ENCODE measurements at places on chromosomes 11 and 22. TPM values are rescaled to one million over a fixed set of nuclear protein-coding genes. Genes with fewer than 3 reads are reported as not detected.

GRCh38 chr11:73314117-73314961 lies 6.3 kb downstream of the ARHGEF17 start:
- no peak for DNase-seq

DNA sequence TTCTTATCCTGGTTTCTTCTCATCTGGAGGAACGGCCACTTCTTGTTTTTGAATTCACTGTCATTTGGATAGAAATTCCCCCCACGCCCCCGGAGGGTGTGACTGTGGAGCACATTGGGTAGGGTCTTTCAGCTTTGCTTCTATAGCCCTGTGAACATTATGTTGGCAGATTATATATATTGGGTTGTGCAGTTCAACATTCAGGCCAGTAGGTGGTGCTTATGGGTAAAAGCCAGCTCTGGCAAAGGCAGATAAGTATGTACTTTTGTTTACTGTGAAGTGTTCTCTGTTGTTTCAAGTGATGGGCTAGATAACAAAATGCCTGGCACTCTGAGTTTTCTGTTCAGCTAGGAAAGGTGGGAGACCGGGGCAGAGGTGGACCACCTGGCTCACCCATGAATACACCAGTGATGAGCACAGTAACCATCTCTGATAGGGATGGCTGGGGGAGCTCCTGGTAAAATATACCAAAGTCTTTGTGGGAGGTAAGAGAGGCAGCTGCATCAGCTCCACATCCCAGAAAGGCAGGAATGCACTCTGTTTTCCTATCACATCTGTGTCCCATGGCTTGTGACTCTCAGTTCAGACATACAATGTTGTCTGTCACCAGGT lies 1348.2 kb upstream of the RAG2 start:
- DNase-seq, result no peak

Gene WBP2NL
- 1.1 TPM for polyA plus RNA-seq

- DNase-seq, result no peak
Observed at GRCh38 chr11:28323621-28324020, 215.4 kb downstream of the METTL15 start.

GRCh38 chr22:25656724-25657123 lies 85.3 kb upstream of the MYO18B start:
- DNase-seq, result no peak

Gene PRR33
- 7.2 TPM for polyA plus RNA-seq

DNA sequence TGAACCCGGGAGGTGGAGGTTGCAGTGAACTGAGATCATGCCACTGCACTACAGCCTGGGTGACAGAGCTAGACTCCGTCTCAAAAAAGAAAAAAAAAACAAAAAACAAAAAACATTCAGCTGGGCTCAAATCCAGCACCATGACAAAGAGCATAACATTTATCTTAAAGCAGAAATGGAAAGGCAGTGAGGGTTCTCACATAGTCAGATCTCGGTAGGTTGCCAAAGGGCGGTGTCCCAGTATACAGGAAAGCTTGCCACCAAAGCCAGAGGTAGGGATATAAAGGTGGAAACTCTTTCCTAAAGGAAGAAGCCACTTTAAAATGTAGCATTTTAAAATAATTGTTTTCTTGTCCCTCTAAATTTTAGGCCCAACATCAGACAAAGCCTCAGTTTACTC lies 22.4 kb upstream of the CAPRIN1 start:
- DNase-seq, result no peak

DNA sequence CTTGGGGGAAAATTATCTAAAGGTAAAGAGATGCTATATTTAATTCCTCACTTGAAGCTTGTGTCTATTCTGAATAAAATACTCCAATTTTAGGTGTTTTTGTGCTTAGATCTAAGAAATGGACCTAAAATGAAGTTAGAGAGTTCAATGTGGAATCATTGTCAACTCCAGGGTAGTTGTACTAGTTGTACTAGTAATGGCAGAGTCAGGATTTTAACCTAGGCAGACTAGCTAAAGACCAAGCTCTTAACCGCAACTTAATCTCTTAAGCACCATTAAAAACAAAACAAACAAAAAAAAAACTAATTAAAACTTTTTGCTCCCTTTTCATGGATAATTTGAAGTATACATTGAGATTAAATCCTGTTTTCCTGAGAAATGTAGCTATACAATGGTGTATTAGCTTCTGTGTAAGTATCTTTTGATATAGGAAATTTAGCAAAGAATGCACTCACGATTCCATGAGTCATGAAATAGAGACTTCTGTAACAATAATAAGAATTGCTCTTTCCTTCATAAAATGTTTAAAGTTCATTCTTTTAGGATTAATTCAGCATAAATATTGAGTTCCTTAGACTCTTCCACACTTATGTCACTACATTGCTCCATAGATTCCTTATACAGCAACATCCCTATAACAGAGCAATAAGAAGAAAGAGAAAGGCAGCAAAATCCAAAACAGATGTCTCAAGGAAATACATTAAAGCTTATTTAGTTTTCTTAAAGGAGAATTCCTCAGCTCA lies 26.5 kb upstream of the SOX6 start:
- no peak for DNase-seq

DNA sequence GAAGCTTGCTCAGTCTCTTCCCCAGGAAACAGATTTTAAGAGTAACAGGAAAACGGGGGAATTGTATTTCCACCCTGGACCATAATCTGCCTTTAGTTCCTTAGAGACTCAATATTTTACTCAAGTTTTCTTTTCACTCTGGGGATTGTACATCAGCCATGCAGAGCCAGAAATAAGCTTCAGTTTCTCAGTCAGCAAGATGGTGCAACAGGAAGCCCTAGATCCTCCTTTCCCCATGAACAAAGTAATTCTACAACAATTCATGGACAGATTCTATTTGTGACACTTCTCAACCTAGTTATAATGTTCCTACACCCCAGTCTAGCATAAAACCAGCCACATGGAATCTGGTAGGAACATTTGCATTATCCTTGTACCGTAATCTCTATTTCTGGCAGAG lies 24.7 kb downstream of the OR8B2 start:
- DNase-seq, result no peak

GRCh38 chr11:83493034-83493433 lies 206.9 kb upstream of the CCDC90B start:
- no peak for DNase-seq

Gene CEP126
- 2.8 TPM for polyA plus RNA-seq

Gene TYR
- polyA plus RNA-seq, result 0.26 TPM

- peak; percentile 59 for DNase-seq
Observed at GRCh38 chr11:119445379-119445778, 22.4 kb upstream of the THY1 start.

DNA sequence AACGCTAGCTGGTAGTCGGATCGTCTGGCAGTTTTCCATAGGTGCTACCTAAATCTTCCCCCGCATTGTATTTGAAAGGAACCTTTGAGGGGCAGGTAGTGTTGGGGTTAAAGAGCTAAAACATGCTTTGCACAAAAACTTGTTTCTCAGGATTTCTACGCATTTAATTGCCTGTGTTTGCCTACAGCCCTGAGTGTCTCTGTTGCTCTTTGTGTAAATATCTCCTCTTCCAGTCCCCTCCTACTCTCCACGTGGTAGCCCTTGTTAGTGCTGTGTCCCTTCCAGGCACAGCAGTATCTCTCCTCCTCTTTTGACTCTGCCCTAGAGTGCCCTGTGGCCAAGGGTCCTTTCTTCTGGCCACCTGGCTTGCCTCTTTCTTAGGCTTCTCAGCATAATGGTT lies 81.7 kb downstream of the BARX2 start:
- DNase-seq, result no peak

DNA sequence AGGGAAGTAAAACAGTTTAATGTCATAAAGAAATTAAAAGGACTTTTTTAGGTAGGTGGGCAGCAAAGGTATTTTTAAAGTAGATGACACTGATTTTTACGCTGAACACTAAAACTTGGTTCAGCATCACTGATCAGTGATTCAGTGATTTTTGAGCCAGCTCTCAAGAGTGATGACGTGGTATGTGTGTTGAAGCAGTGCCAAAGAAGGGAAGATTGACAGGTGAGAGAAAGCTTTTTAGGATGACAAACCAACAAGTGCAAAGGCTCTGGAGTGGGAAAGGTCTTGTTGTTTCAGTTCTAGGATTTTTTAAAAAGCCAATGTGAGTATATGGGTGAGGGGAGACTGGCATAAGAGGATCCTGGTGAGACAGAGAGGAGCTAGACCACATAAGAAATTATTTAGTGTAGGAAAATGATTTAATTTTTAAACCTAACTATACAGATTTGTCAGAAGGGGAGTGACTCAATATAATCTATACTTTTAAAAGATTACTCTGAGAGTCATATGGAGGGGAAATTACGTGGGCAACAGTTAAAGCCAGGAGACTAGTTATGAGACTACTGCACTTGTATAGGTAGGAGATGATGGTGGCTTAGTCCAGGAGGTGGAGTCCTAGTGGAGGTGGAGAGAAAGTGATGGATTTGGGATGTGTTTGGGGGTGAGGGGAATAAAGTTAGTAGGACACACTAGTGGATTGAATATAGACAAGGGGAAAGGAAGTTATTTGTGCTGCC lies 17.6 kb upstream of the CALCB start:
- no peak for DNase-seq

- DNase-seq, result peak; percentile 79
Observed at GRCh38 chr22:38317122-38317994, at the start of gene CSNK1E. TSS of gene CSNK1E (minus strand) at chr22:38317433. CDS start at chr22:38314157, 3,276 bp downstream.

DNA sequence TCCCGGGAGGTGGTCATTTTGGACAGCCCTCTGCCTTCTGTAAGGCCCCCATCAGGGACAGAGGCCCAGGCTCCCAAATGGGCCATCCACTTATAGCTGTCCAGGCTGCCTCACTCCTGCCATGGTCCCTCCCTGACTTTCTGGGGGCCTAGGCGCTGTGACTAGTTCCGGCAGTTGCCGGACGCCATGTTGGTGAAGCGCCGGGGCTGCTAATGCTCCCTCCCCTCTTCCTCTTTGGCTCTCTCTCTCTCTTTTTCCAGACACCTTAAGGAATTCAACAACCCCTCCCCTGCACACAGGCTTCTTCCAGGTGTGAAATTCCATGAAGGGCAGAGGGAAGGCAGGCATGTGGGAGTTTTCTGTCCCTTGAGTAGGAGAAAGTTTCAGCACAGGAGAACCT lies 445.6 kb downstream of the SOX6 start:
- no peak for DNase-seq

GRCh38 chr22:48794906-48795305 lies 1032.8 kb downstream of the BRD1 start:
- no peak for DNase-seq

Gene SYT12
- 0.18 TPM for polyA plus RNA-seq

- DNase-seq, result no peak
Observed at GRCh38 chr22:47750086-47750485, 987.6 kb downstream of the TBC1D22A start.
